ENCODE measurements at places on chromosomes 1 and 21.

- DNase-seq, result no peak
These were observed 4.4 kb upstream of the C1orf56 start for GRCh38 chr1:151043163-151043562.

- DNase-seq, result no peak
These were observed 16.4 kb downstream of the TCEANC2 start for GRCh38 chr1:54069791-54070170.

- peak; percentile 76 for DNase-seq
These were observed at the start of gene CAMK2N1 for GRCh38 chr1:20485527-20486456. TSS of gene CAMK2N1 (minus strand) at chr1:20486210. CDS start at chr1:20485379, 831 bp downstream.

DNA sequence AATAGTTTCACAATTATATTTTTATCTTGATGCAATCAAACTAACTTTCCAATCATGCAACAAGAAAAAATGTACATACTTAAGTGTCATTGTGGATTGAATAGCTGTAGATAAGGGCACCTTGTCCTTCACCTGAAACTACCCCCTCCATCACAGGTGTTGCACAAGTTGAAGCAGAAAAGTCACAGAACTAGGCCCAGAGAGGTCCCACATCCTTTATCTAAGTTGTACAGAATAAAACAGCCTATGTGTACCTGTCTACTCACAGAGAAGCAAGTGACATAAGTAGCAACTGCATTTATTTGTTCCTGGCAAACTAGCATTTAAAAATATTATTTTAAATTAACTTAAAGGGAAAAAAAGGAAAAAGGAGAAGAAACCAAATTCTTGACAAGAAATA lies 256.8 kb downstream of the FAF1 start:
- no peak for DNase-seq

DNA sequence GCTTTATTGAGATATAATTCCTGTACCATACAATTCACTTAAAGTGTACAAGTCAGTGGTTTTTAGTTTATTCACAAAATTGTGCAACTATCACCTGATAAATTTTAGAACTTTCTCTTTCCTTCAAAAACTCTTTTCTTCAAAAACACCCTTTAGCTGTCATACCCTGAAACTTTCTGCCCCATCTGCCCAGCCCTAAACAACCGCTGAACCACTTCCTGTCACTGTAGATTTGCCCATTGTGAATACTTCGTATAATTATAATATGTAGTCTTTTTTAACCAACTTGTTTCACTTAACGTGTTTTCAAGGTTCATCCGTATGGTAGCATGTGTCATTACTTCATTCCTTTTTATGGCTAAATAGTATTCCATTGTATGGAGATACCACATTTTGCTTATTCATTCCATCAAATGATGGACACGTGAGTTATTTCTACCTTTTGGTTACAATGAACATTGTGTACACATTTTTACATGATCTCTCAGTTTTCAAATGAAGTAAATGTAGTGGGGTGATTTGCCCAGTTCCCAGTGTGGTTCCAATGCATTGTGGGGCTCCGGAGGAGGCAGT lies 37.9 kb downstream of the WNT4 start:
- DNase-seq, result no peak

DNA sequence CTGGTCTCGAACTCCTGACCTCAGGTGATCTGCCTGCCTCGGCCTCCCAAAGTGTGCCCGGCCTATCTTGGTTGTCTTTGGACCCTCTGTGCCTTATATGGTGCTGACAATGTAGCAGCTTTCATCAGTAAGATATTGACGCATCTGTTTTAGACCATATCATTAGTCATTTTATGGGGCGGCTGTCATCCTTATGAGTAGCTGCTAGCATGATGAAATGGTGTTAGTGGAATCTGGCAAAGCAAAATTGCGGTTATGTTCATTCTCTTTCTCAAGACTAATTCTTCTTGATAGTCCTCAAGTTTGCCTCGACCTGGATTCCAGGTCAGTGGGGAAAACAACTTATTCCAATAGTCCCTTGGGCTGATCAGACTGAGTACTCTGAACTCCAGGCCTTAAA lies 199.9 kb downstream of the PRDM2 start:
- no peak for DNase-seq

DNA sequence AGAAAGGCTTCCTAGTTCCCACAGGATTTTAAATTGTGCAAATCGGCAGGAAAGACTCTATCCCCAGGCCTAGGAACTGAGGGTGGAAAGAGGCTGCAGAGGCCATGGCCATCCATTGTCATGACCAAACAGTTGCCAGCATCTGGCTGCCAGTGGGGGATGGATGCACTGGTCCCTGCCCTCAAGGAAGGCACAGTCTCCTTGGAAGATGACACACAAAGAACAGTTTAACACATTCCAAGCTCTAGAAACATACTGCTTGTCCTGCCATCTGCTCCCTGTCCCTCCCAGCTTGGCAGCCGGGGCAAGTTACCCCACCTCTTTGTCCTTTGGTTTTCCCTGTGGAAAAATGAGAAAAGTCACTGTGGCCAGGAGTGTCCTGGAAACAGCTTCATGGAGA lies 83.2 kb downstream of the BCAR3 start:
- DNase-seq, result no peak

DNA sequence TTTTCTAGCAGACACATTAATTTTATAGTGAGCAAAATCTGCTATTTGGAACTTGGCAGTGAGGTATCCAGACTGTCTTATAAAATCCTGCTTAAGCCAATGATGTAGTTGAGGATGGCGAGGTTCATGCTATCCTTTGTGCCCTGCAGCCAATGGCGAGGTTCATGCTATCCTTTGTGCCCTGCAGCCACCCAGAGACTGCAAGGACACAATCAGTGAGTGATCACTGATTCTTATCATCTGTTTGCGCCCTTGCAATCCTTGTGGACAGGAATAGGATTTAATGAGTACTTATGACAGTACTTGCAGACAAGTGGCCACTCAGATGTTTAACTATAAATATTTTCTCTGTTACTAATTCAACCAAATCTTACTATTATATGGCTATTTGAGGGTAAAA lies 112.6 kb downstream of the EIF4G3 start:
- DNase-seq, result no peak

DNA sequence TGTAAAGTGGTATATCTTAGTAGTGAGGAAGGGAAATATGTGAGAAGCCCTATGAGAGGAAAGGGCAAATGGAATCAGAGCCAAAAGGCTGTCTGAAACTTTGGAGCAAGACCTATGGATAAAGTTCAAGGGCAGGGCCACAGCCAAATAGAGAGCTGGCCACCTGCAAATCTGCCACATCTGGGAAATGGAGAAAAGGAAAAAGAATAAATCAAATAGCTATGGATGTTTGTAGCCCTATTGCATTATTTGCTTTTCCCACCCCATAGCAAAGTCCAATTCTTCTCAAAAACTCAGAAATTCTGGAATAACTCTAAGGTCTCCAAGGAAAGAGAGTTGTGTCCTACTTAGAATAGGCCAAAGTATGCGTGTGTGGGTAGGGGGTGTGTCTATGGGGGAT lies 4.0 kb upstream of the HLX start:
- DNase-seq, result no peak

DNA sequence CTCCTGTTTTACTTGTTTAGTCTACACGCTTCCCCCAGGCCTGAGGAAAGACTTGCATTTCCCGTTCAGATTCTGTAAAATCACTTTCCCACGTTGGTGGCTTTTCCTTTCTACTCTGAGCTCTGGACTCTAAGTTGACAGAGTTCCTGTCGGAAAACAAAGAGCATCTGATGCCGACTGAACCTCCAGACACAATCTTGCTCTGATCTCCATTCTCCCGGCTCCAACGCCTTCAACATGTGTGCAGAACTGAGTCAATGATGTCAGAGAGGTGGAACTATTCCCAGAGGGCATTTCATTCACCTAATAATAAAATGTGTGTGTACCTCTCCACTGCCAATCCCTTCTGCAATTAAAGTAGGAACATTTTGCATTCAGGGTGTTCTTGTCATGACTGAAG lies 147.7 kb downstream of the MIS18A start:
- no peak for DNase-seq

GRCh38 chr1:210700083-210700482 lies 371.4 kb downstream of the HHAT start:
- no peak for DNase-seq

DNA sequence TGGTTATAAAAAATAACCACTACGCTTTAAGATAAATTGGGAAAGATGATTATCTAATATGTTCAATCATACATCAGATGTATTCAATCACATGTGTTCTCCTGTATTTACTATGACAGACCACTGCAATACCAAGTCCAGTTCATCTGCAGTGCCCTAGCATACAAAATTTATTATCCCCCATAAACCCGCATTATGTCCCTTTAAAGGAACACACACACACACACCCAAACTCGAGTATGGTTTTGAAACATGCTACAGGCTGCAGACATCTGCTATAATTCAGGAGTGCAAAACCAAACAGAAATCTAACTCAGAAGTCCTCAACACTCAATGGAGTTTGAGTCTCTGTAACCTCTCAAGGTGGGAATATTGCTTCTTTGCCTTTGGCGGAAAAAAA lies 14.9 kb downstream of the ODF2L start:
- DNase-seq, result no peak

- DNase-seq, result peak; percentile 97
These were observed 6.3 kb downstream of the EFNA3 start for GRCh38 chr1:155084722-155085503.

GRCh38 chr1:62437273-62437940 lies 558 bp downstream of the USP1 start:
- DNase-seq, result no peak

DNA sequence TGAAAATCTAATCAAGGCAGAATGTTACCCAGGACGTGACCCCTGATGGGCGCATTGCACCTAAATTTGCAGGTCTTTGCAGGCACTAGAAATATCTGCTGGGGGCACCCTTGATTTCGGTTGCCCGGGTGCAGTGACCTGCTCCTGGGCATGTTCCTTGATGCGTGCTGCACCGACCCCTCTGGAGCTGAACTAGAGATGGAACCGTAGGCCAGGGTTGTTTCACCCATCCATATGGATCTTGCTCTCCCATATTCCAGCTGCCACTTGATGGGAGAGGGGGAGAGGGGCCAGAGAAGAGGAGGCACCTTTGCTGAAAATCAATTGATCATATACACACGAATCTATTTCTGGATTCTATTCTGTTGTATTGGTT lies 8.4 kb upstream of the COL18A1 start:
- peak; percentile 21 for DNase-seq

- DNase-seq, result no peak
These were observed 700.4 kb upstream of the RGS18 start for GRCh38 chr1:191457889-191458288.

DNA sequence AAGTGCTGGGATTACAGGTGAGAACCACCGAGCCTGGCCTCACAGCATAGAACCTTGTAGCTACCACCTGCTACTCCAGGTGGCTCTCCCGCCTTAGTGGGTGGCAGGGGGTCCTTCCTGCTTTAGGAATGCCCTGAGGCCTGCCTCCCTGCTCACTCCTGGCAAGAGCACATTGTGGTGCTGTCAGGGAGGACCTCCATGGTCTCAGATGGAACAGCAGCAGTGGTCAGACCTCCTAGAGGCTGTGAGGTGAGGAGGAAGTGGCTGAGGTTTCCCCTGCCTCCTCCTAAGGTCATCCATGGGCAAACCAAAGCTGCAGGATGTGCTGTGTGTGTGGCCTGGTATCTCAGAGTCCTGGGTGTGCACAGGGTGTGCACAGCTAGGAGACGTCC lies 6.7 kb downstream of the SOX13 start:
- DNase-seq, result peak; percentile 41

DNA sequence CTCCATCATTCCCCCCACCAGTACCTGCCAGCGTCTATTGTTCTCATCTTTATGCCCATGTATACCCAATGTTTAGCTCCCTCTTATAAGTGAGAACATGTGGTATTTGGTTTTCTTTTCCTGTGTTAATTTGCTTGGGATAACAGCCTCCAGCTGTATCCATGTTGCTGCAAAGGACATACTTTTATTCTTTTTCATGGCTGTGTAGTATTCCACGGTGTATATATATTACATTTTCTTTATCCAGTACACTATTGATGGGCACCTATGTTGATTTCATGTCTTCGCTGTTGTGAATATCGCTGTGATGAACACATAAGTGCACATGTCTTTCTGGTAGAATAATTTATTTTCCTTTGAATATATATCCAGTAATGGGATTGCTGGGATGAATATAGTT lies 313.3 kb upstream of the GREM2 start:
- DNase-seq, result no peak

- DNase-seq, result no peak
These were observed 538.4 kb upstream of the NCAM2 start for GRCh38 chr21:20459838-20460237.

- DNase-seq, result no peak
These were observed 195.2 kb upstream of the JUN start for GRCh38 chr1:58979086-58979485.

- no peak for DNase-seq
These were observed 95.2 kb upstream of the SSX2IP start for GRCh38 chr1:84785271-84786036.

DNA sequence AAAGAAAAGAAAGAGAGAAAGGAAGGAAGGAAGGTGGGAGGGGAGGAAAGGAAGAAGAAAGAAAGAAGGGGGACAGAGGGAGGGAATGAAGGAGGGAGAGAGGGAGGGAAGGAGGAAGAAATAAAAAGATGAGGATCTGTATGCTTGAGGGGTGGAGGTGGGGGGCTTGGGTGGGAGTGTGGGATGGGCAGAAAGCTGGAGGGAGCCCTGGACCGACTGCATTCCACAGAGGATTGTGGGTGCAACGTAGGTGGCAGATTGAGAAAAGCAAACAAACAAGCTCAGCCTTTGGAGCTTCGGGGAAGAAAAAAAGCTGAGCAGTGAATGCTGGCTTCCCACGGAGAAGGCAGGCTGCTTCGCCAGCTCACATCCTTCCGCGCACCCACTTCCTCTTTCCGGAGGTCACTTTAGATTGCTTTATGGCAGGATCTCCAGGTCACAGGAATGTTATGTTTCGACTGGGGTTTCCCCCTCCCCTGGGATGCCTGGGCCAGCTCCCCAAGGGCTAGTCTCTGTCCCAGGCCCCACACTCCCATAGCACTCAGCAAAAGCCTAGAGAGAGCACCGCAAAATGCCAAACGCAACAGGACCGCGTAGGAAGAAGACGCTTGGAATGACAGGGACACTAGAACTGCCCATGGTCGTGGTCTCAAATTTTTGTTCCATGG lies 20.7 kb upstream of the LGALS8 start:
- peak; percentile 81 for DNase-seq

GRCh38 chr1:28519946-28520725 lies 14.3 kb downstream of the RCC1 start:
- DNase-seq, result no peak

GRCh38 chr1:208100906-208101305 lies 143.3 kb downstream of the PLXNA2 start:
- DNase-seq, result no peak

GRCh38 chr1:16072616-16073484 lies 601 bp downstream of the FAM131C start:
- DNase-seq, result no peak

- no peak for DNase-seq
These were observed 30.4 kb downstream of the PLXNA2 start for GRCh38 chr1:208213786-208214185.
